Neuronal stem cell (in vitro differentiated cells): ENCODE measurements at places on chromosomes 13 and 19.

GRCh38 chr19:48239582-48240141 lies 16.1 kb downstream of the CARD8 start:
- DNase-seq, result no peak

- no peak for DNase-seq
Measured at GRCh38 chr13:104715111-104715510, 1648.9 kb upstream of the SLC10A2 start.

- no peak for DNase-seq
Measured at GRCh38 chr19:38429055-38429810, 3.2 kb upstream of the RASGRP4 start.

GRCh38 chr19:45767881-45768654 lies 984 bp downstream of the SIX5 start:
- DNase-seq, result peak; percentile 69

GRCh38 chr19:14556662-14557188 lies 15.1 kb downstream of the NDUFB7 start:
- peak; percentile 72 for DNase-seq

GRCh38 chr13:99380921-99381645 lies 73.9 kb upstream of the GPR183 start:
- DNase-seq, result no peak

- peak; percentile 85 for DNase-seq
Measured at GRCh38 chr19:5031231-5032100, 62.6 kb downstream of the KDM4B start.

DNA sequence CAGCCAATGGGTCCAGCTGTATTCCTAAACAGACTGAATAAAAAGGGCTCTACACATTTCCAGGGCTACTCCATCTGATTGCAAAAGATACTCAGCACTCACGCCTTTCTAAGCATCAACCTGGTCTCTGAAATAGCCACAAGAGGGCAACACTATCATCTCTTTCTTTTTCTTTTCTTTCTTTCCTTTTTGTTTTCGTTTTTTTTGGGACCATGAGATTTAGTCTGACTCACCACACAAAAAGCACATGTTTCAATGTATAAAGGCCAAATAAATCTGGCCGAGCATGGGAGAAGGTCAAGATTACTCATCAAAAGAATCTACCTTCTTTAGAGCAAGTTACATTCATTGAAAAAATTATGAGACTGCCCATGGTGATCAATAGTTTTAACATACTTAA lies 805.6 kb upstream of the ARGLU1 start:
- peak; percentile 26 for DNase-seq
